ENCODE measurements at places on chromosomes 3 and 15.

GRCh38 chr15:42270996-42271395, 2.0 kb upstream of the GANC start:
- no peak for DNase-seq

DNA sequence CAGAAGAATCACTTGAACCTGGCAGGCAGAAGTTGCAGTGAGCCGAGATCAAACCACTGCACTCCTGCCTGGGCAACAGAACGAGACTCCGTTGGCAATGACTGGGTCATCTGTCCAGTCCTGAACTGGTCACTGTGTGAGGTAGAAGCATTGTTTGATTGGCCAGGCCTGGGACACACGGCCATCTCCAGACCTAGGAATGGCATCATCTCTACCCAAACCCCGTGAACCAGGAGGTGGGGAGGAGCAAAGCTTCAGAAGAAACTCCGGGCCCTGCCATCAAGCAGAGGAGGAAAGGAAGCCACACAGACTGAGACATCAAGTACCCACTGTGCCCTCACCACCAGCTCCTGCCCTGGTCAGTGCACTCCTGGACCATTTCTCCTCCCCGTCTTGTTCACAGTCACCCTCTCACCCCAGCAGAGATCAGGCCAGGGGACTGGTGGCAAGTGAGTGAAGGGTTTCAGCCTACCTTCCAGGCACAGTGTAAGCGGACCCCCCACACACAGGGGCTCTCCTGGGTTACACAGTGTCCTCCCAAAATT, 31.6 kb downstream of the GOLGA6L2 start:
- DNase-seq: no peak

DNA sequence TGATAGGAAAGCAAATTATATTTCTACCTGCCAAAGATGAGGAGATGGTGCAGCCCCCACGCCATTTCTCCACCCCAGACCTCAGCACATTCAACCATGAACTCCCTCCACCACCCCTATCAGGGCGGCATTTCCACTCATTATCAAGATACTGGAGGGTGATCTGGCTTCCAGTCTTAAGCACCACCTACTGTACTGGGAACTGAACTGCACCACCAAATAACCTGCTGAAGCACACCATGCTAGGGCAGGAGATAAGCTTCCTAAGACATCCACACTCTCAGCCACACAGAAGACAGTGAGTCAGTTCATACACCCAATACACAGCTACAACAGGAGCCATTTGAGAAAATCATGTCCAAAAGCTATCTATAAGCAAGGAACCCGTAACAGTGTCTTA, 98.8 kb downstream of the FGF7 start:
- no peak for DNase-seq

DNA sequence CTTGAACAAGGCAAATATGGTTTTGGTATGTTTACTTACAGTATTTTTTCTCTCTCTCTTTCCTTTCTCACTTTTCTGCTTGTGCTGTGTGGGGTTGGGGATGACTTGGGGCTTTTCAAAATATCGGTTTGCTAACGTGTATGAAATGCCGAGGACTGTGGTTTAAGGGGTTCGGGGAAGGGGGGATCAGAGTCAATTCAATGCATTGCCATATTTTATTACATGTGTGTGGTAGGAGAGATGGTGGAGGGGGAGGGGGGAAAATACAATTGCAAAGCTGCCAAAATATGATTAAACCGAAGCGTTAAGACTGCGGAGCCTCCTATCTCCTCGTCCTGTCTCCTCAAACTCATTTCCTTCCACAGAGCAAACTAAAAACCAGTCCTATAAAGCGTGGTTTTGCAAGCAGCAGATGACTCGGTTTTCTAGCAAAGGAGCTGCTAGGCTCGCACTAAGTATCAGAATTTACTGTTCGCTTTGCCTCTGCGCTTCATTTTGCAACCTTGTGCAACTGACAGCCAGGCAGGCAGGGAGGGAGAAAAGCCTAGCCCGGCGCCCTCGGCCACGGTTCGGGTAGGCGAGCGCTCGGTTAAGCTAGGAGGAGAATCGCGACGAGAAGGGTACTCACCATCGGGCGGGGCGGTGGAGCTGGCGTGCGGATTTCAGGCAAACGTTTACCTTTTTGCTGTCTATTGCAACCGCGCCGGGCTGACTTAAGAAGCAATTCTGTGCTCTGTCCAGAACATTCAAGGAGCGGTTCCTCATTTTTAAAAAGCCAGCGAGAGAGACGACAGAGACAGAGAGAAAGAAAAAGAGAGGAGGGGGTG, 4.0 kb upstream of the NR2F2 start:
- DNase-seq: no peak

GRCh38 chr3:119538772-119539171, 20.6 kb downstream of the CD80 start:
- no peak for DNase-seq

- no peak for DNase-seq
Measured at GRCh38 chr3:45551214-45552010, 43.1 kb upstream of the LIMD1 start.

DNA sequence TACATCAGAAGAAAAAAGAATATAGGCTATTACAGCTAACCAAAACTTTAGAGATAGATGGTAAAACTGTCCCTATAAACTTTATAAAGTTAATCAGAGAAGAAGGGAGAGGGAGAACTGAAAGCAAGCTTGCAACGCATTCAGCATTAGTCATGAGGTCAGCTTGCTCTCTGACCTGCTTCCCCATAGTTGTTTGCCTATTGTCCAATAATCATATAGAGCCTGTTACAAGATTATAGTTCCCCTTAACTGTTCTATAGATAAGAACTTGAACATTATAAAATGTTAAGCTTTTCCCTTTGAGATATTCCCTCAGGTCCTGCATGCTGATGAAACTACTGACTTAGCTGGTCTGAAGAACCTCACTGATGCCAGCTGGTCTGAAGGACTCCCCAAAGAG, 74.5 kb downstream of the CPNE4 start:
- no peak for DNase-seq

- DNase-seq: no peak
Measured at GRCh38 chr3:191342006-191342405, 11.7 kb upstream of the UTS2B start.

GRCh38 chr15:62592920-62593319, 427.8 kb upstream of the C2CD4B start:
- DNase-seq: no peak

DNA sequence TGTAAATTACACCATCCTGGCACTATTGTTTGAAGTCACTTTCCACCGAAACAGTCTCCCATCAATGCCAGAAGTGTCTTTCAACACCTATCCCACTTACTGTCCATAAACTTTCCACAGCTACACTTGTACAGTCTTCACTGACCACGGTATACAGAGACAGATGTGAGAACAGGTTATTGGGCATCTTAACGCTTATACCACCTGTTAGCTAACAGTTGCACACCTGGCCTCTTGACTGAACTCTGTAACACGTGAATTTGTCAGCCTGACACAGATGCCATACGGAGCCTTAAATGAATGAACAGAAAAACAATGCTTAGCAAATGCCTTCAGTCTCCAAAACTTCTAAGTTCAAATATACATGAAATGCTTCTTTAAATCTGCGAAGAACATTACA, 440.5 kb downstream of the SHQ1 start:
- no peak for DNase-seq

DNA sequence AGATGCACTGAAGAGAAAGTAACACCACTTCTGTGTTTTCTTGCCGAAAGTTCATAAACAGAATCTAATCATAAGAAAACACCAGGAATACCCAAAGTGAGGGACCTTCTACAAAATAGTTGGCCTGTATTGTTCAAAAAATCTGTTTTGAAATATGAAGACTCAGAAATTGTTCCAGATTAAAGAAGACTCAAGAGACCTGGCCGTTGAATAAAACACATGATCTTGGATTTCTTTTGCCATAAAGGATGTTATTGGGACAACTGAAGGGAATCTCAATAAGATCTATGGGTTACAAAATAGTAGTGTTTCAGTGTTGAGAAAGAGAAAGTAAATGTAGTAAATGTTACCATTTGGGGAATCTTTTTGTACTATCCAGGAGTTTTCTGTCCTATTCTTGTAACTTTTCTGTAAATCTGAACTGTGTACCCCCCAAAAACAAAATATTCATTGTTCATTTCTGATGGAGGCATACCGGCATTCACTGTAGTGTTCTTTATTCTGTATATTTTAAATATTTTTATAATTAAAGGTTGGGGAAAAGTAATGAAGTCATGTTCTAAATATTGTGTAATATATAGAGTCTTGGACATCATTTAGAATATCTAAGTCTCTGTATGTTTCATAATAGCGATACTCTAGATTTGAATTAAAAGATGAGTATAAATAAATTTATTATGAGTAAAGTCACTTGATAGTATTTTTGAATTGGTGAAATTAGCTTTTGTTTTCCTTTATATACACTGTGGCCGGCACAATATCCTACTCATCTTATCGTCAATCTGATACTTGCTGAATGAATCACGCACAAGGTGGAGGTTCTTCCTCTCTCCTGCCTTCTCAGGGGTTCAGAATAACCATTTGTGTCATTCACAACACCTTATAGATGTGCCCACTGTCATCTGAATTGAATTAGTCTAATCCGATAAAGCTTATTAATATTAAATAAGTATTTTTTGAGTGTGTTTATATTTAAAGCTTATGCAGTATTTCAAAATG, 66.7 kb downstream of the TRAK1 start:
- no peak for DNase-seq

DNA sequence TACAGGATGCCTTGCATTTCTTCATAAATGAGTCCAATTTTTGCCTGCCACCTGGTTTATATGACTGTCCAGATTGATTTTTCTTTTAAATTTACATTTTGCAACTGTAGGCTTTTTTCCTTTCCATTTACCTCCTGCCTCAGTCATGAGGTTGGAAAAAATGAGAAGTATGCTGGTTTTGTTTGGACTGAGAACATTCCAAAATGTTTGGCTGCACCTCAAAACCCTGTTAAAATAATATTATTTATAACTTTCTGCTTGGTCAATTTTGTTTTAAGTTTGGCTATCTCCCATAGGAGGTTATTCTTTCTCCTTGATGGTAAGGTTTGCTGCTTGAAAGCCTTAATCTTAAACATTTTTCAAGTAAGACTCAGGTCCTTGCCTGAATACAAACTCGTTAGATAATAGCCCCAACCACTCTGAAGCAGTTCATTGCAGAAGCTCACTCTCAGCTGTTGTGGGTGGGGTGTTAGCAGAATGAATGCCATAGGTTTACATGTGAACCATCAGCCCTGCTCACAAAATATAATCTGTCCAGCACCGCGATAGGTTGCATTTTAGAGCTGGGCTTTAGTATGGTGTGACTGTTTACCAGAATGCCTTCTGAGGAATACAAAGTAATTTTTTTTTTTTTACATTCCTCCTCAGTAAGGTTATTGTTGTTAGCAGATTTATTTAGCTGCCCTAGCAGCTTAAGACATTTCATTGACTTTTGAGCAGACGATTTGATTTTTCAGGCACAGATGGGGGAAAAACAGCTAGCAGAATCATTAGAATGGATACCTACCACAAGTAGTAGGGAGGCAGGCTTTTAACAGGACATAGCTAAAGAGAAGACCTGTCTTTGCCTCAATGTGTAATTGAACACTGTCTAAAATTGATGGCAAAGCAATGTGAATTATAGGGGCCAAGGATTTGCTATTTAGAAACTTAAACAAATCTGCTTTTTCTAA, 630.8 kb upstream of the KCNMB2 start:
- DNase-seq: no peak

DNA sequence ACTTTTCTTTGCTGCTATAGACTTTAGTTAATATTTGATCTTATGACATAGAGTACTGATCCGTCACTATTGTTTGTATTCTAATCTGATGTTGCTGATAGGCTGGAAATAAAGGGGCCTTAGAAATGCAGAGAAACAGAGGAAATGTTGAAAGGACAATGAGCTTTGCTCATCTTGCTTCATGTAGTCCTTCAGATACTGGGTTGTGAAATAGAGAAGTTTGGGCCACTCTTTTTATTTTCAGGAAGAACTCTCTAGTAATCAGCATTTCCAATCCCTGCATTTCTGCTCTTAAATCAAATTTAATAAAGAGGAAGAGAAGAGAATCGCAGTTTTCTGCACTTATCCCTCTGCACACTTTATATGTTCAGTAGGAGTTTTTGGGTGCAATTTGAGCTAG, 192.8 kb upstream of the THBS1 start:
- no peak for DNase-seq

GRCh38 chr3:125083776-125084175, 28.0 kb upstream of the HEG1 start:
- DNase-seq: no peak

- DNase-seq: no peak
Measured at GRCh38 chr3:29176501-29176900, 104.4 kb upstream of the RBMS3 start.

- no peak for DNase-seq
Measured at GRCh38 chr15:91127236-91127955, 27.3 kb downstream of the SV2B start.

DNA sequence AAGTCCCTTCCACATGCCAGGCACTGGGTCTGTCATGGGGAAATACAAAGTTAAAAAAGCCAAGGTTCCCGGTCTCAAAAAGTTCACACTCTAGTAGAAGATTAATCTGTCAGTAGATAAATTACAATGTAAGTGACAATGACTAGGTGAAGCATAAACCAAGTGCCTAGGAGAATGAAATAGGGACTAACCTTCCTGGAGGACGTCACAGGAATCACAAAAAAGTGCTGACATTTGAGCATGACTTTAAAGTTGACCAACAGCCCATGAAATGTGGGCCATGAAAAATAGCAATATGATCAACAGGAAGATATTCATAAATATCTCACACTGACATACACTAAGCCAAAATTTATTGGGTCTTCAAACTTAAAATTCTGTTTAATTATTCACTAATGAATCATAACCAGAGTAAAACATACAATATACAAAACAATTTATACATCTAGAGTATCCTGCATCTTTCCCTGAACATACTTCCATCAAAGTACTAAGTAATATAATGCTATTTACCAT, 20.0 kb downstream of the COPS2 start:
- DNase-seq: no peak

DNA sequence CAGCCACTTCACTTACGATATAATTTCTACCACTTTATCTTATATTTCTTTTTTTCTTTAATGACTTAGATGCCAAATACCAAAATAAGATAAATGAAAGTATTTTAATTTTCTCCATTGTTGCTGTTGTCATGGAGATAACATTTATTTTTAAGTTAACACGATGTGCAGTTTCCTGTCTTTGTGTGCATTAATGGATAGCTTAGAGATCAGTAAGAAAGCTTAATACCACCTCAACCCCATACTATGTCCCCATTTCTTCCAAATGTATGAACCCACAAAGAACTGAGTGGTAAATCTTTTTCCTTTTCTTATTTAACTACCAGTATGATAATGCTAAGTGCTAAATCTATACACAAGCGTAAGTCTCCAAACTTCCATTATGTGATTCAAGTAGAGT, 17.1 kb downstream of the PCNP start:
- DNase-seq: no peak

GRCh38 chr15:53611145-53611920, 148.1 kb downstream of the WDR72 start:
- no peak for DNase-seq

All from activated T-helper 1 cell treated with anti-CD3 and anti-CD28 coated beads, Interleukin-2, amount 50 U/mL, for 16 hours (primary cell).